ENCODE measurements at places on chromosomes 4 and X.

DNA sequence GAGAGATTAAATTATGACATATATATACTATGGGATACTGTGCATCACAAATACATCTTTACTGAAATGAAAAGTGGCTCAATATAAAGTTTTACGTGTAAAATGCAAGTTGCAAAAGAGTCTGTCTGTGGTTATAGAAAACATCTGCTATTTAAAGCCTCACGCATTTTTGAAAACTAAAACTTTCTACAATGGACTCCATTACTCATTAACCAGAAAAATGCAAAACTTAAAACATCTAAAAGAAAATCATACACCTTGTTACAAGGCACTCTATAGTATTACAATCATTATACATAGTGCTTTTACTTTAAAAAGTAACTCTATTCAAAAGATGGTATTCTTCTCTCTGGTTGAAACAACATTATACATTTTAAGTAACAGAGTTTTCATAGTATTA lies 755.6 kb downstream of the DMD start:
- DNase-seq, result no peak

GRCh38 chr4:24659241-24659961 lies 75.0 kb upstream of the DHX15 start:
- no peak for DNase-seq

GRCh38 chrX:8714164-8714563 lies 17.8 kb downstream of the ANOS1 start:
- DNase-seq, result no peak

DNA sequence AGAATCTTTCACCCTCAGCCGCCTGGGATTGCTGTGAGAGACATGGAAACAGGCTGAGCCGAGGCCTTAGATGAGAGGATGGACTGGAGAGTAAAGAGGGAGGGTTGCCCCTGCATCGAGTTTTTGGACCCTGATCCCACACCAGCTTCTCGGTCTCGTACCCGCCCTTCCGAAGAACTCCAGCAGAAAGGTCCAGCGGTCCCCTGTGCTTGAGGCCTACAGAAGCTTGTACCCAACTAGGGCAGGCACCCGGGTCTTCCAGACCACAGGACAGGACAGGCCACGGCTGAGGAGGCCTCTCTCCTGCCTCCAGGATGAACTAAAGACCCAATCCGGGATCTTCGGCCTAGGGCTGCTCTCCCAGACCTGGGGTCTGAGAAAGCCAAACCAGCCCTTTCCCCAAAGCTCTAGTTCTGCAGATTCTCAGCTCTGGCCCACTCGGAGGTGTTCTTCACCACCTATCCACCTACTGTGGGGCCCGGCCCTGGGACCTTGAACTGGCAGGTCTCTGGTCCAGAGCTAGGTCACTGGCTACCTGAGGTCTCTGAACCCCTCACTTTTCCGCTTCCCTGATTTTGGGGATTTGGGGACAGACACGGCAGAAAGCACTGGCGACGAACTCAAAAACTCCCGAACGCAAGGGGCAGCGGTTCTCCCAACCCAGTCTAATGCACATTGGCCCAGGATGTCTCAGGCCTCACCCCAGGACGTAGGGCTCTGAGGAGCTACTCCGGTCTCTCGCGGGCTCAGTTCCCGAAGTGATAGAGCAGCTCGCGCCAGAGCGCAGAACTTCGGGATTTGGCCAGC lies 1.1 kb downstream of the NKX3-2 start:
- DNase-seq, result no peak

DNA sequence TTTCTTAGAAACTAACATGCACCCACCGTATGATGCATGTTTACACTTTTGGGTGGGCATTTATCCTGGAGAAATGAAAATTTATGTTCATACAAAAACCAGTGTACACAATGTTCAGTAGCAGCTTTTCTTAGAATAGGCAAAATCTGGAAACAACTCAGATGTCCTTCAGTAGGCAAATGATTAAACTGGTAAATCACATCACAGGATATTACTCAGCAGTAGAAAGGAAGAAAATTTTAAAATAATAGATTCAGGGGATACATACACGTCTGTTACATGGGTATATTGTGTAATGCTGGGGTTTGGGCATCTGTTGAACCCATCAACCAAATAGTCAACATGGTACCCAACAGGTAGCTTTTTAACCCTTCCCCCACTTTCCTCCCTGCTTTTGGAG lies 25.2 kb upstream of the HSPA4L start:
- no peak for DNase-seq

- no peak for DNase-seq
These were observed 472.8 kb downstream of the TMA16 start for GRCh38 chr4:163967263-163967662.

GRCh38 chrX:30307466-30307865 lies 1.7 kb downstream of the NR0B1 start:
- DNase-seq, result no peak

DNA sequence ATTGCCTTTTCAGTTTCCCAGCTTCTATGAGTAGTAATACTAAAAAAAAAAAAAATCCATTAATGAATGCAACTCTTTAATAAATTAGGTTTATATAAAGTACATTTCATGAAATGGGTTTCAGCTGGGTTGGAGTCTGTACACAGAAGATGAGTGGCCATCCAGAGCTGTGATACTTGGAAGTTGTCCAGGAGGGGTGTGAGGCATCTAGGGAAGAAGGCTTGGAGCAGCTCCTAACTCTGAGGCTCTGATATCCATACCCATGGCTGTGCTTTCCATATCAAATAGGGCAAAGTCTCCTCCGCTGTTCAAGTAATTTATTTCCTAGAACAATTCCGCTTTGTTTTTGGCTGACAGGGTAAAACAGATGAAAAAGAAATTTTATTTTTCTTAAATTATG lies 423.3 kb upstream of the TENM3 start:
- DNase-seq, result no peak

All from activated T-helper 1 cell treated with anti-CD3 and anti-CD28 coated beads, Interleukin-12 subunit alpha, Interleukin-12 subunit beta, Interleukin-2, Interleukin-4 antibody, amounts not matched to agents 30 ng/mL and 10 ng/mL and 1 ng/mL, durations not matched to agents 14 hours and 24 hours and 36 hours (primary cell).